Progenitor cell of endocrine pancreas (in vitro differentiated cells): ENCODE measurements at places on chromosomes 16 and 17.

GRCh38 chr17:41812381-41813151, at the start of gene FKBP10:
Gene FKBP10 (plus strand): TSS chr17:41813004. CDS start chr17:41813035, 31 bp downstream.
- peak; percentile 67 for DNase-seq

DNA sequence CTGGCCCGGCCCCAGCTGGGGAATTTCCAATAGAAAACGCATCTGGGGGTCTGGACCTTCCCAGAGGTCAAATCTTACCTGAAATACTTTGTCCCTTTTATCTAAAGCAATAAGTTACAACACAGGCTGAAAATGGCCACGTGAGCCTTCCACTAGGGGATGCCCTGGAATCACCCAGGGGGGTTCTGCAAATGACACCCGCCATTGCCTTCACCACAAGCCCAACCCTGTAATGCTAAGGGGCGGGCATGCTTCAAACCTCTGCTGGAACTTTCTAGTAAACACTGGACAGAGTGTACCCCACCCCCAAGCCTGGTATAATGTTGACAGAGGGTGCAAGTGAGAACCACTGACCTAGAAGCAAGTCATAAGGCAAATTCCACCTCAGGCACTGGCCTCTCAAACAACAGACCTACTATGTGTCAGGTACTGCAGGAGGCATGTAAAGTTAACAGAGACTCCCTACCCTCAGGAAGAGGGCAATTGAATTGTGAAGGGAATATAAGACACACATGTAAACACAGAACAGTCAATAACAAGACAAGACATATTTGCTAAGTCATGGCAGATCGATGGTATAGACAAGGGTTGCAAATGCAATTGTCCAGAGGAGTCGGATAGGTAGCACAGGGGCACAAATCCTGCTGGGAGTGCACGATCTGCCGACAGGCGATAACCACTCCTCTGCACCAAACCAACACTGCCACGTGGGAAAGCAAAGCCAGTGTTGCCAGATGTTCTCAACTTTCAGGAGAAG, 59.0 kb downstream of the ARHGAP17 start:
- DNase-seq, result no peak

DNA sequence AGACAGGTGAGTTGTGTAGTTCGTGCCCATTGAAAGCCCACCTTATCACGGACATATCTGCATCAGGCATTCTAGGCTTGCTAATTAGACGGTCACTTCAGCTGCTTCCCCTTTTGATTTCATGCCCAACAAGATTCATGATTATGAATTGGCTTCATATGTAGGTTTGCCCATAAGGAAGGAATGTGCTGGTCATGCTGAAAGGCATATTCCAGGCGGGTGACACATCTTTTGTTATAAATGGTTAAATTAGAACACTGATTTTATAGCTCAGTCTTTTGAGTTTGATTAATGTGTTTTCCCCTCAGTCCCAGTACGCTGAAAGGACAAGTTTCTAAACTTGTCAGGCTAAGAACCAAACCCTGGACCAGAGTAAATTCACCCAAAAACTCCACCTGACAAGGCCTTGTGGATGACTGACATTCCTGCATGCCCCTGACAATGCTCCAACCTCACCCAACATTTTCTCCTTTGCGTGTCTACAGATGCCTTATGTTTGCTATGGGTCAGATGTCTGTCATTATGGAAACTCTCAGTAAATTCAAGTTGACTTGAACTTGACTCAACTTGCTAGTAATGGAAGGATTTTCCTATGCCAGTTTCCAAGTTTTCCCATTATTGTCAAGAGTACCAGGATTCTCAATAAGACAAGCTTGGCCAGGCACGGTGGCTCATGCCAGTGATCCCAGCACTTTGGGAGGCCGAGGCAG, 421.9 kb downstream of the PMP22 start:
- DNase-seq, result no peak

DNA sequence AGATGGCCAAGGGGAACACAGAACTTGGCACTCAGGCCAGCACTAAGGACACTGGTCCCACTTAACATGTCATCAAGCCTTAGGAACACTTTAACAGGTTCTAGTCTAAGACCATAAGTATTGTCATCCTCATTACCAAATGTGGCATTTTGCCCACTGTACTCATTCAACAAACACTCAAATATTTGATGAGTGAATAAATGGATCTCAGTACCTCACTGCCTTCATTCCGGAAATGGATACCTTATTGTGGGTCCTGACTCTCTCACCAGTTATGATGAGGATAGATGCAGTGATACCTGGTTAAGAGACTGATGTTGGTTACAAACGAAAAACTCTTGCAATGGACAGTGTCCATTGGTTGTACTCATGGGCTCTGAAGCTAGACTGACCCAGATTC, 455.2 kb upstream of the DYNLRB2 start:
- no peak for DNase-seq

- no peak for DNase-seq
Measured at GRCh38 chr17:77363821-77364361, 223.1 kb downstream of the SEC14L1 start.

DNA sequence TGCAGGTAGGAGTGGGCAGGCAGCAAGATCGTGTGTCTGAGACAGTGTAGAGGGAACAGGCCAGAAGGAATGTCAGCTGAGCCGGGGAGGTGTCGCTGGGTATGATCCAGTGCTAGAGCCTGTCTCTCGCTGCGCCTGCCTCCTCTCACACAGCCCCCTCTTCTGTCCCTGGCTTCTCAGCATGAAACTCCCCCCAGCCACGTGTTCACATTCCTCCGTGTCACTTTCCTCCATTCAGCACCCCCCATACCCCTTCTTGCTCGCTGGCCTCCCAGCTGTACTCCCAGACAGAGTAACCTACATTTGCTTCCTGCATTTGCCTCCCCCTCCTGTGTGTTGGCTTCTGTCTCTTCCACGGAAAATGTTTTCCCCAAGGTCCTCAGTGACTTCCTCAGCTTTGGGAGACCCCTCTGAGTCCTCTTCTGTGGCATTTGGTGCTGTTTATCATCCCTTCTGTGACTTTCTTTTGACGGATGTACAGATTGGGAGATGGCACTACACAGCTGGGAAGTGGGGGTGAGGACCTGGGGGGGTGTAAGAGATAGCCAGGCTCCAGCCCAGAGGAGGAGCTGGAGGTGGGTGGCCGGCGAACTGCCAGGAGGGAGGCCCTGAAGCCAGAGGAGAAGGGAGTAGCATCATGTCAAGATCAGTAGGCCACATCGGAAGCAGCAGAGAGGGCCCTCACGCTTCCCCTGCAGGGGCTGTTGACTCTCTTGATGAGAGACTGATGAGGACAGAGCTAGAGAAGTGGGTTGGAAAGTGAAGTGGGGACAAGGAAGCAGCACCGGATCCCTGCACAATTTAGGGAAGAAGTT, 19.2 kb downstream of the SGF29 start:
- no peak for DNase-seq

GRCh38 chr16:68659412-68660358, 14.6 kb downstream of the CDH3 start:
- DNase-seq, result no peak

DNA sequence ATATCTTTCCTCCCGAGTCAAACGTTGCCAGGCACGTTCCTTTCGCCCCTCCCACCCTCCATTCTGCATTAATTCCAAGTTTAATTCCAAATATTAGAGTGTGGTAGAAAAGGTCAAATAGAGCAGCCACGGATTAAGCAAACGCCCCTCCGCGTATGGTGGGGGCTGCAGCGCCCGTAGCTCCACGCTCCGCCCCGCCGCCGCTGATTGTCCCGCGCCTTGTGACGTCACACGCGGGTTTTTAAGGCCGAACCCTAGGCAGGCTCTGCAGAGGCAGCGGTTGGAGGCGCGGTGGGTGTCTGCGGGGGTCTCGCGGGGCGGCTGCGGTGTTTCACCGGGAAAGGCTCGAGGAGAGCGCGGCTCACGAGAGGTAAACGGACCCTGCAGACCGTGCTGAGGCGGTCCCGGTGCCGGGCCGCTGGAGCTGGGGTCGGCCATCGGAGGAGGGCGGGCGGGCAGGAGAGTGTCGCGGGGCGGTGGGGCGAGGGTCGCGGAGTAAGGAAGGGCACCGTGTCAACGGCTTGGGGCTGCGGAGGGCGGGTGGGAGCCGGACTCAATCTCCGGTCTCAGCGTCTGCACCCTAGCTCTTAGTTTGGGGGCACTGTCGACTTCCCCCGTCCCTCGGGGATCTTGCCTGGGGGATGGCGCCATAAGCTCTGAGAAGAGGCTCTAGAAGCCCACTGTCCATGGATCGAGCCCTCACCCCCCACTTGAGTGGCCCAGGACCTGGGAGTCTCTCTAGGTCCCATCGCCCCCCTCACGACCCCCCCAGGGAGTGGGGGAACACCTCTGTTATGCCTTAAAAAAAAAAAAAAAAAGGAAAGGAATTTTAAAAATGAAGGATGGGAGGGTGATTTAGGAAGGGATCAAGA, at the start of gene ARL4D:
Gene ARL4D (plus strand): TSS at position 270 of the 872 bp plus-strand sequence. CDS start 740 bp downstream, outside the sequence.
- DNase-seq, result peak; percentile 66

DNA sequence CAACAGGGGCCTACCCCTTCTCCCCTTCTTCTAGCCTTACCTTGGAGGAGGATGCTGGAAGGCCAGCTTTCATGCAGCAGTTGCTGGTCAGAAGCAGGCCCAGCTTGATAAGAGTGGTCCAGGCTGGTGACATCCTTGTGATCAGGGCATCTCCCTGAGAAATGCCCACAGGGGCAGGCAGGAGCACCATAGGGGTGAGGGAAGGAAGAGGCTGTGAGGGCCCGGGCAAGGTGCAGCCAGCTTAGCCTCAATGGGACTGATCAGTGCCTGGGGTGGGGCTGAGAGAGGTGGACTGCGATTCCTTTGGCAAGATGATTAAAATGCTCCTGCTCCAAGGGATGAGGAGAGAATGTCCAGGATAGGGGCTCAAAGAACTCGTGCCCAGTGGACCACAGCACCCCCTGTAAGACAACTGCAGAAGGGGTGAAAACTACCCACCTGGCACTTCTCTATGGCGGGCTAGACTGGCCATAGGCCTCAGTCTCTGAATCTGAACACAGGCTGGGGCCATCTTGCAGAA, 9.5 kb upstream of the GALK1 start:
- no peak for DNase-seq

GRCh38 chr16:10990378-10990777, 46.0 kb downstream of the CLEC16A start:
- no peak for DNase-seq
